Activated T-cell treated with anti-CD3 and anti-CD28 coated beads for 48 hours (primary cell): ENCODE measurements at places on chromosomes 3 and 15.

- no peak for DNase-seq
Observed at GRCh38 chr15:44275150-44275830, 13.2 kb upstream of the GOLM2 start.

DNA sequence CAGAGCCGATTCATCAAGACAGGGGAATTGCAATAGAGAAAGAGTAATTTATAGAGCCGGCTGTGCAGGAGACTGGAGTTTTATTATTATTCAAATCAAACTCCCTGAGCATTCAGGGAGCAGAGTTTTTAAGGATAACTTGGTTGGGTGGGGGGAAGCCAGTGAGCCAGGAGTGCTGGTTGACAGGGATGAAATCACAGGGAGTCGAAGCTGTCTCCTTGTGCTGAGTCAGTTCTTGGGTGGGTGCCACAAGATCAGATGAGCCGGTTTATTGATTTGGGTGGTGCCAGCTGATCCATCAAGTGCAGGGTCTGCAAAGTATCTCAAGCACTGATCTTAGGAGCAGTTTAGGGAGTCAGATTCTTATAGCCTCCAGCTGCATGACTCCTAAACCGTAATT is 95.4 kb upstream of the CCDC80 start:
- DNase-seq: no peak

GRCh38 chr3:68706536-68706935 is 225.8 kb downstream of the TAFA4 start:
- no peak for DNase-seq

GRCh38 chr3:122458992-122459391 is 43.1 kb upstream of the WDR5B start:
- DNase-seq: no peak

GRCh38 chr3:49471856-49472495 is 1.9 kb downstream of the DAG1 start:
- DNase-seq: no peak

DNA sequence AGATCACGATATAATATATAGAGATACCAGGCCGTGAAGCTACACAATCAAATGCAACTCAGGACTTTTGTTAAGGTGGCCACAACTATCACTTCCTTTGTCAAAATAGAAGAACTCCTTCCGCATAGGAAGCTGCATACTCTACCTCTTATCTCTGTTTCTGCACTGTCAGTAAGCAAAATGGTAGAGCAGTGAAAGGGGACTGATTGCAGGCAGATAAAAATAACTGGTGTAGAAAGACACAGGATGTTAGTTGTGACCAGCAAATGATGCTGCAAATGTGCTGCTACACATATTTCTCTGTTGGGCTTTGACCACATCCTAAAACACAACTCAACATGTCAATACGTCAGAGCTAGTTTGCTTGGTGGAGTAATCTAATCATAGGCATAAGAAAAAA is 16.3 kb upstream of the TRAT1 start:
- no peak for DNase-seq
